ENCODE measurements at places on chromosomes 12 and 14.
A peak's percentile ranks its signal among the peaks of the same experiment; 100 is the strongest.

DNA sequence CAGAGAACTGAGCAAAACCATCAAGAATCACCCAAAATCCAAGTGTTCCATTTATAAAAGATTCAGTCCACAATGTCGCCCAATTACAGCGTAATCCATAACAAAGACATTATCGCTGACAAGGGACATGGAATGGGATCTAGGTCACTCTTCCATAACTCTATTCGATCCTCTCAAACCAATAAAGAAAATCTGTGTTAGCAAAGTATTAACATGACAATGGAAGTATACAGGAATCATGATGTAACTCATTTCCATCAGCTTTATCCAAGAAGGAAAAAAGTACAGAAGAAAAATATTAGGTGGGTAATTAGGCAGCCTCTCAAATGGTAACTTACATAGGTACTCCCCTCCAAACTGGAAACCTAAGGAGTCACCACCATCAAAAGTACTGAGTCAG is 4.9 kb downstream of the ZFYVE1 start:
- DNase-seq = no peak

DNA sequence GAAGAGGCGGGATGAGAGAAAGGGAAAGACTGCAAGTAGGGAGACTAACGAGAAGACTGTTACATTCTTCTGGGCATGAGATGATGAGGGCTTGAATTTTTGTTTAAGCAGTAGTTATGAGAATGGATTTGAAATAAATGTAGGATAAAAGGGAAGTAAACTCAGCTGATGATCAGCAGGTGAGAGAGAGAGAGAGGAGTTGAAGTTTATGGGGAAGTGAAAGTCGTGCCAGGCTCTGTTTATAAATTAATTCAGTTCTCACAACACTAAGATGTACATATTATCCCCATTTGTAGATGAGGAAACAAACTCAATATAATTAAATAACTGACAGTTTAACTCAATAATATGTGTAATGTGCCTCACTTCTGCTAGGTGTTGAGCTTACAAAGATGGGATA is 170.0 kb upstream of the RMST start:
- DNase-seq = no peak

DNA sequence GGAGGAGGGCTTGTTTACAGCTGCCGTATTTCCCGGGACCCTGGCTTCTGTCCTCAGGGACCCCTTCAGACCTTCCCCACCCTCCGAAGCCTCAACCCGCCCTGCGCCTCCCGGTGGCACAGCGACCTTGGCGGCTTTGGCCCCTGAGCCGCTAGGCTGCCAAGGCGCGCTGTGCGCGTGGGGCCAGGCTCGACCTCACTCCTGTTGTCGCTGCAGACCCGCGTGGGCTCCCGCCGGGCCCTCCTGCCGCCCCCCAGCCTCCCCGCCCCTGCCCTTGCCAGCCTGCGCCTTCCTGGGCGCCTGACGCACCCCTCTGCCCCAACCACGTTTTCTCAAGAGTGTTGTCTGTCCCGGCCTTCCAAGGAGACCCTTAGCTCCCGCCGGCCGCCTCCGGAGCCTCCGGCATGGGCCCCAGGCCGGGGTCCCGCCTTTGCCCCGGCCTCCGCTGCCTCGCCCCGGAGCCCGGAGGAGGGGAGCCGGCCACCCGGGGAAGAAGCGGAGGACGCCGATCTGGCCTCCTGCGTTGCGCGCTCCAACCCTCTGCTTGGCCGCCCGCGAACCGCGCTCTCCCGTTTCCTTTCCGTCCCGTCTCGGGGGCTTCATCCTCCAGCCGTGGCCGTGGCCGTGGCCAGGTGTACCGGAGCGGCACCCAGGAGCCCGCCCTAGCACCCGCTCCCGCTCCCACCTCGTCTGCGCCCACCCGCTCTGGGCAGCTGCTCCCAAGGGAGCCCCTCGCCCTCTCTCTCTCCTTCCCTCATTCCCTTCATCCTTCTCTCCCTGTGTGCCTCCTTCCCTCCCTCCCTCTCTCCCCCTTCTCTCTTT is 19.9 kb downstream of the PPP2R5C start:
- peak; percentile 79 for DNase-seq

- DNase-seq = peak; percentile 2
These were observed 316.5 kb upstream of the OR4E1 start for GRCh38 chr14:21990116-21990515.

DNA sequence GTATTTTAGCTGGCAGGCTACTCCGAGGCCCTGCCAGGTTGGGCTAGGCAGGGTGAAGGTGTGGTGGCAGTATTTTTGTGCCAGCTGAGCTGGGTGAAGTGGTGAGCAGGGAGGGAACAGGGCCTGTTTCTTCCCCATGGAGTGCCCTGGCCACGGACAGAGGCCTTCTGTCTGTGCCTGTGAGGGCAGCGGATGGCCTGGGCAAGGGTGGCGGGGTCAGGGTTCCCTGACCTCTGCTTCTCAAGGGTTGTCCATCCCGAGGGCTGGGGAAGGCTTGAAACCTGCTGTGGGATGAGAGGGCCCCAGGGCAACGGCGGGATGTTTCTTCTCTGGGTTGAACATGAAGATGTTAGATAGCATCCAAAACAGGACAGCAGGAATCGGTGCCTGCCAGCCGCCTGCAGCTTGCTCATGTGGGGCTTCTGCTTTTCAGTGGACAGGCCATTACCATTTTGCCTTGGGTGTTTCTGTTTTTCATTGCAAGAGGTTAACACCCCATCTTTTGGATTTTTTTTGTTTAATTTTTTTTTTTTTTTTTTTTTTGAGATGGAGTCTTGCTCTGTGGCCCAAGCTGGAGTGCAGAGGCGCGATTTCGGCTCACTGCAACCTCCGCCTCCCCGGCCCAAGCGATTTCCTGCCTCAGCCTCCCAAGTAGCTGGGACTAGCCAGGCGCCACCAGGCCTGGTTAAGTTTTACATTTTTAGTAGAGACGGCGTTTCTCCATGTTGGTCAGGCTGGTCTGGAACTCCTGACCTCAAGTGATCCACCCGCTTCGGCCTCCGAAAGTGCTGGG is 3.3 kb downstream of the MTA1 start:
- peak; percentile 90 for DNase-seq

All from SK-N-SH (cell line).